ENCODE measurements at places on chromosomes 7 and 10. TPM values are rescaled to one million over a fixed set of nuclear protein-coding genes. Genes with fewer than 3 reads are reported as not detected.

Gene KLF14
- polyA plus RNA-seq: 0.11 TPM

Gene MDFIC
- 55.1 TPM for polyA plus RNA-seq

Gene LLCFC1
- polyA plus RNA-seq: not detected

Gene NMT2
- 6.8 TPM for polyA plus RNA-seq

Gene LMTK2
- 1.6 TPM for polyA plus RNA-seq

Gene CPA4
- polyA plus RNA-seq: not detected

Gene KIAA1549
- not detected for polyA plus RNA-seq

Gene NRP1
- not detected for polyA plus RNA-seq

Gene OR2A5
- not detected for polyA plus RNA-seq

Gene WASHC2A
- polyA plus RNA-seq: 29.9 TPM

Gene TMEM196
- polyA plus RNA-seq: not detected

Gene SPDYE6
- 0.36 TPM for polyA plus RNA-seq

Gene GPR37
- polyA plus RNA-seq: not detected

Gene HOXA2
- not detected for polyA plus RNA-seq

Gene GALNT17
- polyA plus RNA-seq: not detected

Gene NPFFR1
- polyA plus RNA-seq: not detected

Gene SPDYE5
- 0.24 TPM for polyA plus RNA-seq

Gene SLC26A5
- polyA plus RNA-seq: not detected

Gene FAM25C
- polyA plus RNA-seq: not detected

Gene SH3PXD2A
- 1.2 TPM for polyA plus RNA-seq

Gene TMEM254
- 29.4 TPM for polyA plus RNA-seq

Gene COL13A1
- not detected for polyA plus RNA-seq

Gene C10orf67
- not detected for polyA plus RNA-seq

Gene ITGB8
- not detected for polyA plus RNA-seq

Gene CCDC146
- 1.0 TPM for polyA plus RNA-seq

Gene PSD
- polyA plus RNA-seq: 2.8 TPM

Gene PALD1
- polyA plus RNA-seq: 0.08 TPM

Gene MYO1G
- polyA plus RNA-seq: 167 TPM

Gene WNT8B
- polyA plus RNA-seq: not detected

Gene ZNF800
- 51.9 TPM for polyA plus RNA-seq

Gene ST8SIA6
- not detected for polyA plus RNA-seq

Gene PTPRE
- polyA plus RNA-seq: 11.2 TPM

Gene EGR2
- polyA plus RNA-seq: 2.6 TPM

Gene UCMA
- polyA plus RNA-seq: not detected

Gene IGF2BP3
- 5.4 TPM for polyA plus RNA-seq

All from IgD-negative memory B cell (primary cell).